ENCODE measurements at places on chromosomes 7 and 10.

GRCh38 chr10:77189075-77189474, 448.5 kb downstream of the KCNMA1 start:
- DNase-seq = no peak

DNA sequence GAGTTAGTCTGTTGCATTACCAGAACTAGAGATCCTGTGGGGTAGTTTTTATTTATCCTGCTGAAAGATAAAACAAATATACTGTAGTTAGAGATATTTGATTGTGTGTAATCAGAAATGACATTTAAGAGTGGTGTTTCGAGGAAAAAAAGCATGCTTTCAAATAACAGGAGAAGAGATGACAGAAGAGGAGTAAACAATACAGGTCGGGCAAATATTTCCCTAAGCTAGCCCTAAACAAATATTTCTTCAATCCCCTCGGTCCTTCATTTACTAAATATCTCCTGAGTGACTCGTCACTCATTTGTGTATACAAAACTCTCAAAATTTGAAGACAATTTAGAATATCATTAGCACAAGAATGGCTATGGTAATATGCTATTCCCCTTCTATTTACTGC, 219.7 kb upstream of the FERD3L start:
- no peak for DNase-seq

DNA sequence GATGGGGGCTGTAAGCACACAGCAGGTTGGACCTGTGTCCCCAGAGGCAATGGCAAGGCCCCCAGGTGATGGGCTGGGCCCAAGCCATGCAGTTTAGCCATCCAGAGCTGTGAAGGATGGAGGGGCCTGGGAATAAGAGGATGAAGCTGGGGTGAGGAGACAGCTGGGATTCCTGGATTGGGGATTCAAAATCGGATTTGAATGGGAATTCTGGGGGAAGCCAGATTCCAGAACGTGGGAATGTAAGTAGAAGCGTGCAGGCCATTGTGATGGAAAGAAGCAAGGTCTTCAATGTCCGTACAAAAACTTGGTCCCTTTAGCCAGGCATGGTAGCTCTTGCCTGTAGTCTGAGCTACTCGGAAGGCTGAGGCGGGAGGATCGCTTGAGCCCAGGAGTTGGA, 9.8 kb downstream of the SH2B2 start:
- DNase-seq = no peak

GRCh38 chr10:1308962-1309616, 252.9 kb downstream of the WDR37 start:
- DNase-seq = no peak

DNA sequence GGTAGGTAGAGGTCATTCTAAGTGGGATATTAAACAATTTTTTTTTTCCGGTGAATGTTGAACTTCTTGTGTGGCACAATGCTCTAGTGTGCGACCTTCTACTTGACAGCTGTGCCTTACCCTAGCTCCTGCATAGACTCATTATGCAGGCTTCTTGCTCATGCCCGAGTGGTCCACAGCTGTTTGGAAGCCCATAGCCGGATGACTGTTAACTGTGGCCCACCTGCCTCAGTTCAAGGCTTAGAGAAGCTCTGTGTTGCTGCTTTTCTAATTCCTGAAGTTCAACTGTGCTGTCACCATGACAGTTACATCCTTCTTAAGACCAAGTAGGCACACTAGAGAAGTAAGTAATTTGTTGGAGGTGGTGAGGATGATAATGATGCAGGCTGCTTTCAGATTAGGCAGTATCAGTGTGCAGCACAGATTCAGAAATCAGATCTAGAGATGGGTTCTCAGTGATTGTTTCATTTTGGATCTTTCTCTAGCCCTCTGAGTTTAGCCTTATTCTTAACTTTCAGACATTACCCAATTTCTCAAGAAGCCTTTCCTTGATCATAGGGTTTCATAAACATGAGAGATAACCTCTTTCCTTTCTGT, 278.4 kb downstream of the PHF14 start:
- no peak for DNase-seq

GRCh38 chr10:30028738-30029030, 30.7 kb downstream of the JCAD start:
- no peak for DNase-seq

DNA sequence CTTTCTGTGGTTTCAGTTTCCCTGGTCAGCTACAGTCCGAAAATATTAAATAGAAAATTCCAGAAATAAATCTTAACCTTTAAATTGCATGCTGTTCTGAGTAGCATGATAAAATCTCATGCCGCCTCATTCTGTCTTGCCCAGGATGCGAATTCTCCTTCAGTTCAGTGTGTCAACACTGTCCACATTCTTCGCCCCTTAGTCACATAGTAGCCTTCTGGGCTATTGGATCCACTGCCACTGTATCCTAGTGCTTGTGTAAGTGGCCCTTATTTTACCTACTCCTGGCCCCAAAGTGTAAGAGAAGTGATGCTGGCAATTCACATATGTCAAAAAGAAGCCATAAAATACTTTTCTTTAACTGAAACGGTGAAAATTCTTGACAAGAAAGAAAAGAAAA, 129.6 kb downstream of the ZWINT start:
- no peak for DNase-seq

DNA sequence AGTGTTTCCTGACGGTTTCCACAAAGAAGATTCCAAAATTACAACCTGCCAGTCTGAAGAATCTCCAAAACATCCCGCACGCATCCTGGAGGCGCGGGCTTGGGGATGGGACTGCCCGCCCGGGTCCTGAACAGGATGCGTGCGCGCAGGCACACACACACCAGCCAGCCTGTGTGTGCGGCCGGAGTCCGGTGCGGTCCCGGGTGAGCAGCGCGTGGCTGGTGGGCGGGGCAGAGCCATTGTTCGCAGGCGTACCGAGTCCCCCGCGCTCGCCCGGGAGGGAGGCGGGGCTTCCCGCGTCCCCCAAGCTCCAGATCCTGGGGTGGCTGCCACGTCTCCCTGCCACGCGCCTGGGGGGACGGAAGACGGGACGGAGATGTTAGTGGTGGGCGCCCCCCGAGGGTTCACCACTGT, 675 bp upstream of the SCD start:
- no peak for DNase-seq

DNA sequence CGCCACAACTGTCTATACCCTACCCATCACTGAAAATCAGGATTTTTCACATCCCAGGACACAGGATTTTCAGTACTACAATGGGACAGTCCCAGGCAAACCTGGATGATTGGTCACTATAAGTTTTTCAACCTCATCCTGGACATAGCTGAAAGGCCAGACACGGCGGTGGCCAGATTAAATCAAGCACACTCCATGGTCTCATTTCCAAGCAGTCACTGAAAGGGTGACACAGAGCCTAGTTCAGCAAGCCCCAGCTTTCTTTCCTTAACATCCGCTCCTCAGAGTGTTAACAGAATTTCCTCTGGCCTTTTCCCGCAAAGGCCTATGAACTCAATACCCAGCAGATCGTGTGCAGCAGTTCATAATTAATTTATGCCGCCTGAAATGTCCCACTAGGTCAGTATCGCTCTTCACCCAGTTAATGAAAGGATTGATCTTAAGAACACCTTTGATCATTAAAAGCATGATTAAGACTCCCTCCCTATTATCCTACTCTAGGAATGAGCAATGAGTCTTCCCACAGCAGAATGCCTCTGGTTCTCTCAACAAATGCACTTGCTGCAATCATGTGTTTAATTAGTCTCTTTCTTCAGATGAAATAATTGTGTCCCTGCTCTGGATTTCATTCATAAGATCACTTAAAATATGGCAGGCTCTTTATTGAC, 104.0 kb upstream of the NANOS1 start:
- no peak for DNase-seq

GRCh38 chr7:91137153-91137787, 127.0 kb upstream of the FZD1 start:
- no peak for DNase-seq

DNA sequence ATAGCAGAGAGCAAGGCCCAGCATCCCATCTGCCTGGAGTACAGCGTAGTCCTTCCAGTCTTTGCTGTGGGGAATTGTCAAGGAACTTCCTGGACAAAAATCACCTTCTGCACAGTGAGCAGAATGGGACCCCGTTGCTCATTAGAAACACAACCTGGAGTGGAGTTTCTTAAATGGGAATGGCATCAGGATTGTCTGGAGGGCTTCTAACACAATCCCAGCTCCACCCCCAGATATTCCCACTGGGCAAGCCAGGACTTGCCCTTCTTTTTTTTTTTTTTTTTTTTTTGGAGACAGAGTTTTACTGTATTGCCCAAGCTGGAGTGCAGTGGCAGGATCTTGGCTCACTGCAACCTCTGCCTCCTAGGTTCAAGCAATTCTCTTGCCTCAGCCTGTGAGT, 356.4 kb downstream of the GALNT17 start:
- no peak for DNase-seq

DNA sequence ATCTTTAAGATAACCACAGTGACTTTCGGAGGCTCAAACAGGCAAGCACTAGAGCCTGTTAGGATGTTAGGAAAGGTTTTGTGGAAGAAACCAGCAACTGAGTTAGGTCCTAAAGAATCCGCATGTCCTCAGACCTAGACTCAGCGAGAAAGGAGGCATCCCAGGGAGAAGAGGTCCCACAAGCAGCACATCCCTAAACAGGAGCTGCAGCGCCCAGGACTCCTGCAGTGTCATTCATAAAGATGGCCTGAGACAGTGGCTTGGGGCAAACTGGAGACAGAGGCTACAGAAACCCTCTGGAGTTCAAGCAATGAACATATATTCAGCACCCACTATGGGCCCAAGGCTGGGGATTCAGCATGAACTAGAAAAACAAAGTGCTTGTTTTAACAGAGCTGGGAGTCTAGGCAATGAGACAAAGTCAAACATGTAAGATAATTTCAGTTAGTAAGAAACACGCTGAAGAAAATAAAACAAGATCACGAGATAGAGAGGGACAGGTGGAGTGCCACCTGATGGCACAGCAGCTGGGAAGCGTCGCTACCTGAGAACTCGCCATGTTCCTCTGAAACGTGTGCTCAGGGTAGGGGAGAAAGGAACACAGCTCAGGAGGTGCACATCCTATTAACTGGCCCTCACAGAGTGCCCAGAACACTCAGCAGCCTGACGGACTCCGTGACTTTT, 48.1 kb downstream of the PARD3 start:
- DNase-seq = no peak

DNA sequence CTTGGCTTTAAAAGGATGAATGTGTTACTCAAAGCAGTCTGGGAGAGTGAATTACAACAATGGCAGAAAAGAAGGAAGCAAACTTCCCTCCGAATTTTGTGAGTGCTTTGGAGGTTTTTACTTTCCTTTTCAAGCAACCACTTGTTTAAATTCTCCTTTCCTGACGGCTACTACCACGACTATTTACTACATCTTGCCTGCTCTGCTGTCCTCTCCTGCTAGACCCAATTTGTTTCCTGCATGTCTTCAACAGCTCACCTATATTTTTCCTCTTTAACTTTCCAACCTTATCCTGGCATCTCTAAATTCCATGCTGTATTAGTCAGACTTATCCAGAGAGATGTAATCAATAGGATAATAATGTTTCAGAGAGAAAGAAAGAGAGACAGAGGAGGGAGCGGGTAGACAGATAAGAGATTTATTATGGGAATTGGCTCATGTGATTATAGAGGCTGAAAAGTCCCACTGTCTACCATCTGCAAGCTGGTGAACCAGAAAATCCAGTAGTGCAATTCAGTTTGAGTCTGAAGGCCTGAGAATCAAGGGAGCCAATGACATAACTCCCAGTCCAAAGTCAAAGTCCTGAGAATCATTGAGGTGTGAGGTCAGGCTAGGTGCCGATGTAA, 42.8 kb upstream of the SLC13A1 start:
- no peak for DNase-seq

DNA sequence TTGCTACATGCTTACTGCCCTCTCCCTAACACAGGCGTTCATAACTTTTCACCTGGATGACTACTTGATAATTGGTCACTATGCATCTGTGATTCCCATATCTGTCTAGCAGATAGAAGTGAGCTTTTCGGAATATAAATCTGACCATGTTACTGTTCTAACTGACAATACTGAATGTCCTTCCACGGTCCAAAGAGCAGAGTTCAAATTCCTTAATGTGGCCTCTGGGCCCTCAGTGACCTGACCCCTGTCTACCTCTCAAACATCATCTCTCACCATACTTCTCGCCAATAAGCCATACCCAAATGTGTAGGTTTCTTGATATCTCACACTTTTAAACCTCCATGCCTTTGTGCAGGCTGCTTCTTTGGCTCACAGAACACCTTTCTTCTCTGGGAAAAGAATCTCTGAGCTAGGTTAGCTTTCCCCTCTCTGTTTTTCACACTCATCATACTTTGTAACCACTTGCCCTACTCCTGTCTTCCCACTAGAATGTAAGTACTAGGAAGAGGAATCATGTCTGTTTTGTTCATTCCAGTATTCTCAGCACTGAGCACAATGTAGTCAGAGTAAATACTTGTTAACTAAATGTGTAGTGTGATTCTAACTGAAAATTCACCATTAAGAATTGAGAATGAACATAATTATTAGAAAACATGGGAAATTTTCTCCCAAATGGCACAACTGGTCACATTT, 39.2 kb upstream of the LRRC17 start:
- no peak for DNase-seq

DNA sequence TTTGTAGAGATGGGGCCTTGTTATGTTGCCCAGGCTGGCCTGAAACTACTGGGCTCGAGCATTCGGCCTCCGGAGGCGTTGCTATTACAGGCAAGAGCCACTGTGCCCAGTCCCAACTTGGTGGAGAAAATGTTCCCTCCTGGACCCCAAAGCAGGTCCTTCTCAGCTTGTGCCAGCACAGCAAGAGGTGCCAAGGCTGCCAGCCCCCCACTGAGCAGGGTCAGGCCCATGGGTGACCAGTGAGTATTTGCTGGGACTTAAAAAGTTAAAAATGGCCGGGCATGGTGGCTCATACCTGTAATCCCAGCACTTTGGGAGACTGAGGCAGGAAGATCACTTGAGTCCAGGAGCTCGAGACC, 4.6 kb downstream of the MAFK start:
- DNase-seq = no peak

DNA sequence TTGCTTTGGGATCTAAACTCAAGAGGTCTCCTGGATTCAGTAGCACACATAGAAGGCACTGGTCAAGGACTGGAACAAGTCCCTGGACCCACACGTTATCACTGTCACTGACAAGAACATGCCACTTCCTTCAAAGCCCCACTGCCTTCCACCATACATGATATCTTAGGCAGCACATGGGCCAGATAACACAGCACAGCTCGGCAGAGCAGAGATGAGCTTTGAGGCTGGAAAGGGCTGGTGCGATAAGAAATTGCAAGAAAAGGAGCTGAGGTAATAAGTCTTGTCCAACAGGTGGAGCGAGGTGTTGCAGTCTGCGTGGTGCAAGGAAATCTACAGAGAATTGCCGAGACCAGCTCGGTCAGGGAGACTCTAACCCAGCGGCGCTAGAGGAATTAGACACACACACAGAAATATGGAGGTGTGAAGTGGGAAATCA, 139.8 kb upstream of the CDK13 start:
- DNase-seq = no peak

DNA sequence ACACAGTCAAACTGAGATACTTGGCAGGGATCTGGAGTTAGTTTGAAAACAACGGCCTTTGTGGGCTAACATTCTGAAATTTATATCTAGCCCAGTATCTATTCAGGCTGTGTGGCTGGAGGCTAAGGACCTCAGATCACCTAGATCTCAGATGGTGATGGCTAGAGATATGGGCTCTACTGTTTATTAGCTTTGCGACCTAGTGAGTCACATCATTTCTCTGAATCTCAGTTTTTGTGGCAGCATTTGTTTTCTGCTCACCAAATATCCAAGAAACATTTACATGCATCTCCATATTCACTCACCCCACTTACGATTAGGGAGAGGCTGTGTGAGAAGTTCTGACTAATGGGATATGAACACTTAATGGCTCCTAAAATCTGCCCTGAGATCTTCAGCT, 503.9 kb downstream of the KIF20B start:
- DNase-seq = no peak

GRCh38 chr7:120709972-120710320, 148.0 kb downstream of the TSPAN12 start:
- no peak for DNase-seq

Data from mesenteric fat pad (tissue), 1 donor.